Neural crest cell (in vitro differentiated cells): ENCODE measurements at places on chromosomes 6 and 20. TPM values are rescaled to one million over a fixed set of nuclear protein-coding genes. Genes with fewer than 3 reads are reported as not detected.

DNA sequence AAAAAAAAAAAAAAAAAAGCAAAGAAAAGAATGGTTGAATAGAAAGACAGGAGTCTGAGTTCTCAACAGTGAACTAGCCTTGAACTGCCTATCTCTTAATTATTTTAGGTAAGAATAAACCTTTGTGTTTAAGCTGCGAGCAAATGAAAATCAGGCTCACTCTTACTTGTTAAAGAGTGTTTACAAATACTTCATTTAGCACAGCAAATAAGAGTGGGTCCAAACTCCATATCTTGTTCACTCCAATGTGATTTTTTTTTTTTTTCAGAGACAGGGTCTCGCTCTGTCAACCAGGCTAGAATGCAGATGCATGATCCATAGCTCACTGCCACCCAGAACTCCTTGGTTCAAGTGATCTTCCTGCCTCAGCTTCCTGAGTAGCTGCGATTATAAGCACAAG is 11.9 kb downstream of the MCM9 start:
- DNase-seq: no peak

DNA sequence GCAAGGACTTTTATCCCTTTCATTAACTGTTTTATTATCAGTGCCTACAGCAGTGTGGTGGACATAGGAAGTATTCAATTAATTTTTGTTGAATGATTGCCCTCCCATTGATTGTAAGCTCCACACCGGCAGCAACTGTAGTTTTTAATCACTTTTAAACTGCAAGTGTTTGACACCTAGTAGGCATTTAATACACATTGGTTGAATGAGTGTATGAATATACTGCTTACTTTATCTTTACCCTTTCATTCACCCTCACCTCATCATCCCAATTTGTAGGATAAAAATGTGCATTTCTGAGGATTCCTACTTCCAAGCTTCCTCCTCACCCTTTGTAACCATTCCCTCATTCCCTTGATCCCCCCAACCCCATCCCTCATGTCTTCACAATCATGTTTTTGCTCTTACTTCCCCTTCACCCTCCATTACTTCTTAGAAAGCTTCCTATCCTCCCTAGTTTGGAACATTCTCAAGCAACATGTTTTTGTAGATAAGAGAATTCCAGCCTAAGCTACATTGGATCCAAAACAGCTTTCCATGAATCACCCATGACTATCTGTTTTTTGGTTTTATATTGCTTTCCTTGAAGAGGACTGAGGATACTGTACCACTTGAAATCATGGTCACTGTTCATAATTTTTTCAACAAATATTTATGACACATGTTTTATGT is 955 bp upstream of the SLC26A8 start:
- DNase-seq: no peak

DNA sequence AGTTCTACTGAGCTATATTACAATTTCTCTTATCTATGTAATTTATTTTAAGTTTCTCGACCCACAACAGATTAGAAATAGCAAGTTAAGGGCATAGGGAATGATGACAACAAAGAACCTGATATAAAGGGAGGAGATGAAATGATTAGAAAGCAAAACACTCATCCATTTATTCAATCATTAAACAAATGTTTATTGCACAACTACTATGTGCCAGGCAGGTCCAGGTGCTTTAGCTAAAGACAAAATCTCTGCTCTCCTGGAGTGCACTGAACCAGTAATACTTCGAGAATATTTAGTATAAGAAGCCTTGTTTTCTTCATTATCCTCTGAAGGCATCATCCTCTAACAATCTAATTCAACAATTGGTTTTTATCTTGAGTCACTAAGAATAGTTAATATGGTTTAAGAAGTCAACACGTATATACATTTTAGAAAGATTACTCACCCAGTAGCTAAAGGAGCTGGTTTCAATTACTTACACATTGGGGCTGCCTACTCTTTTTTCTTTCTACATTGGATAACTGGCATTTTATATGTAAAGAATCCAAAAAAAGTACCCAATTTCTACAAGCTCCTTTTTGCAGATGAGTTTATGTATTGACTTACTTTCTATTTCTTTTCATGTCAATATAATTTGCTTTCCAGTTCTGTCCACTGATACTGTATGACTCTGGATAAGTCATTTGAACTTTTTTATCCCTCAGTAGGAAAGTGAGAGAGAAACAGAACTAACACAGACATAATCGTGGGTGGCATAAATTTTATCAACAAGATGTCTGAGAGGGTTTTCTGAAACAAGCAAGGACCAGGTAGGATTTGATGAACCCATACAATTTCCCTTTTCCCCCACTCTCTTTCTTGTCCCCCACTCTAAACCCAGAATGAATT is 312.6 kb downstream of the CLIC5 start:
- no peak for DNase-seq

DNA sequence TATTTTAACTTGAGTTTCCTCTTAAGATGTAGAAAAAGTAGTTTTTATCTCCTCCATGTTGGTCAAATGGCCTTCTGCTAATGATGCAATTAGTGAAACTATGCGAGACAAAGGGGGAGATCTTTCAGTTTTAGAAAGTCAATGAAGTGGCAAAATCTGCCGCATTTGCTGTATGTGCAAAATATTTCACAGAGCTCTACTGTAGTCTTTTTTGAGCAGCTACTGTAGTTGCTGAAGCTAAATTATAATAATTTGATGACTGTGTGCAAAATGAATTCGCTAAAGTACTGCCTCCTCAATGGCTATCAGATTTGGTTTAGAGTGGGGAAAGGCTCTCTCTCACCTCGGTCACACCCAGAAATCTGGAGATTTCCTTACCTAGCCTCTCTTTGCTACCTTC is 267.6 kb upstream of the ZFP64 start:
- no peak for DNase-seq

- DNase-seq: no peak
Observed at GRCh38 chr6:107699697-107700325, 124.3 kb downstream of the SCML4 start.

- DNase-seq: no peak
Observed at GRCh38 chr6:166529586-166529985, 56.9 kb downstream of the RAMACL start.

GRCh38 chr6:43127180-43127579 is 43.9 kb upstream of the SRF start:
- DNase-seq: no peak

FAM83C gene
- total RNA-seq: not detected in 2 replicates

NCOA6 gene
- 76.0 and 79.5 TPM in 2 replicates for total RNA-seq

STK38 gene
- total RNA-seq: 26.8 and 27.7 TPM in 2 replicates

- no peak for DNase-seq
Observed at GRCh38 chr20:45813006-45813340, 529 bp downstream of the UBE2C start.

DNA sequence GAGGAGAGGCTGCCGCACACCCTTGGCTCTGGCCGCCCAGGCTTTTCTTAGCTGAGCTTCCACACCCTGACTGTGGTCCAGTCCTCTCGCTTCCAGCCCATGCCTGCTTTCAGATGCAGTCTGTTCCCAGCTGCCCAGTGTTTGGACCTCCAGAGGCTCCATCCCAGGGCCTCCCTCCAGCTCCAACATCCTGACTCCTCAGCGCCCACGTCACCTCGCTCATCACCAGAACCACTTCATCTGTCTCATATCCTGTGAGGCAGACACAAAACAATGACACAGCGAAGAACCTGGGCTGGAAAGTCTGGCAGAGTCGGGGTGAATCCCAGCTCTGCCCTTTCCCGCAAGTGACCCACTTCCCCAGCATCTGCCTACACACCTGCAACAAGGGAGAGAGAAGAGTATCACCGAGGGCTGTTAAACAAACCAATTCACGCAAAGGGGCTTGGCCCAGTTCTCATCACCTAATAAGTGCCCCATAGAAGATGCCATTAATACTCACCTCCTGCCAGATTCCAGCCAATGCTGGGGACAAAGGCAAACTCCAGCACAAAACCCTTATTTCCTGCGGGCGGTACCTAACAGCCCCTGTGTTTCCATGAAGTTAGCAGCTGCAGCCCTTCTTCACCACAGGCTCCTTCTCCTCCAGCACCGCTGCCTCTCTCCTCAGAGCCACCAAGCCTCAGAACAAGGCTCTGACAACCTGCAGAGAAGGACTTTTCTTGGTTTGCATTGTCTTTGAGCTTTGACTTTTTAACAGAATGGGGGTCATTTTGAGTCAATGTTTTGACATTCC is 133.4 kb upstream of the CDH4 start:
- no peak for DNase-seq

DNA sequence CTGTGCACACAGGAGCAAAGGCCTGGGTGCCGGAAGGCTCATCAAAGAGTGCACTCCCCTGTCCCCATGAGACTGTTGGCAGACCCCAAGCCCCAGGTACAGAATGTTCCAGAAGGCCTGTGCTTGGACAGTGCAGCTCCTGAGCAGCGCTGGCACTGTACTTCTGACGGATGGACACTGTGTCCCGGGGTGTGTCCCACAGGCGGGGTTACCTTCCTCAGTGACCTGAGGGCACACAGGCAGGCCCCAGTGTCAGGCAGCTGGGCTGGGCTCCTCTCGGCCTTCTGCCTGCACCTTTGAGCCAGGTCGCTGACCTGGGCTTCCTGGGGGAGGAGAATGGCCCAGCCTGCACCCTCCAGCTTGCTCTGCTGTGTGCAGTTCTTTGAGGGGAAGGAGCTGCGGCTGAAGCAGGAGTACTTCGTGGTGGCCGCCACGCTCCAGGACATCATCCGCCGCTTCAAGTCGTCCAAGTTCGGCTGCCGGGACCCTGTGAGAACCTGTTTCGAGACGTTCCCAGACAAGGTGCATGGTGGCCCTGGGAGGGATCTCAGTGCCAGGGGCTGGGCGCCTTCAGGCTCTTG is 30.1 kb downstream of the PYGB start:
- no peak for DNase-seq

TGM3 gene
- 0.23 and 0.43 TPM in 2 replicates for total RNA-seq

ME1 gene
- total RNA-seq: 4.4 and 4.6 TPM in 2 replicates

GRCh38 chr6:1250489-1251197 is 61.3 kb upstream of the FOXQ1 start:
- no peak for DNase-seq

- no peak for DNase-seq
Observed at GRCh38 chr6:21334651-21335050, 258.9 kb upstream of the SOX4 start.

GRCh38 chr6:143271024-143271423 is 179.5 kb downstream of the ADAT2 start:
- DNase-seq: no peak

ZC3H12D gene
- total RNA-seq: 0.14 and 0.16 TPM in 2 replicates

GRCh38 chr20:8535403-8536261 is 403.6 kb downstream of the PLCB1 start:
- no peak for DNase-seq

DNA sequence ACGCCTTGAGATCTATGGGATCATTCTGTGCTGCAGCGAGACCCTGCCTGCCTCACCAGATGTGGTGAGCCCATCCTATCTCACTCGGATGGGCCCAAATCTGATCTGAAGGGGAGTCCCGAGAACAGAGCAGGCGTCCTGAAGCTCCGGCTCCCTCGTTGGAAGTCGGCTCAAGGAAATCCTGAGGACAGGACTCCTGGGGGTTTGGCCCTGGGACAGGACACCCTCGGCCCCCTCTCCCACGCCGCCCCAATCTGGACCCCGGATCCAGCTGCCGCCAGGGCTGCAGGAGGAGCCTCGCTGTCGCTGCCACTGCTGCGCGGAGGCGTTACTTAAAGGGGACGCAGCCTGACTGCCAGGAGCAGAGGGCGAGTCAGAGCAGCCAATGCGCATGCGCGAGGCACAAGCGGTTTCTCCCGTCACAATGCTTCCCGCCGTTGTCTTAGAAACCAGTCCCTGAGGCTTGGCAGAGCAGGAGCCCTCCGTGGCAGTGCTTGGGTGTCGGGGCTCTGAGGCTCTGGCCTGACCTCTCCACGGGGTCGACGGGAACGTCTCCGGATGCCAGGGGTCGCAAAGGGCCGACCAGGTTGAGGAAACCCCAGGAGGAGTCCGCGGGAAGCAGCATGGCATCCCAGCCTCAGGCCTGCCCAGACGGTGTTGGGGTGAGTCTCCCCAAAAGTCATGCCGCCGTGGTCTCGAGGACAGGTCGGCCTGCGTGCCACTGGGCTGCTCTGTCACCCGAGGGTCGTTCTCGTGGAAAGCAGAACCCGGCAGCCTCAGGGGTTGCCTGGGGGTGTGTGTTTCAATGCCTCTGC is 1567.8 kb upstream of the DEFB115 start:
- no peak for DNase-seq

PPP1R16B gene
- 0.30 and 0.57 TPM in 2 replicates for total RNA-seq

GABBR1 gene
- 79.7 and 91.6 TPM in 2 replicates for total RNA-seq

GRCh38 chr20:61958773-61959700 is 106.6 kb downstream of the TAF4 start:
- no peak for DNase-seq

DNA sequence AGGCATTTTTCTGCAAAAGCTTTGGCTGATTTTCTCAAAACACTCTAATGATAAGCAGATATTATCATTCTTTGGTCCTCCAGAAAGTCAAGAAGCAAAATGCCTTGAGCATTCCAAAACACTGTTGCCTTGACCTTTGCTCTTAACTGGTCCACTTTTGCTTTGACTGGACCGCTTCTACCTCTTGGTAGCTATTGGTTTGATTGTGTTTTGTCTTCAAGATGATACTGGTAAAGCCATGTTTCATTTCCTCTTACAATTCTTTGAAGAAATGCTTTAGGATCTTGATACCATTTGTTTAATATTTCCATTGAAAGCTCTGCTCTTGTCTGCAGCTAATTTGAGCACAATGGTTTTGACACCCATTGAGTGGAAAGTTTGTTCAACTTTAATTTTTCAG is 35.6 kb upstream of the SDHAF4 start:
- DNase-seq: no peak

GRCh38 chr20:41222703-41223102 is 85.4 kb downstream of the PLCG1 start:
- DNase-seq: no peak

GRCh38 chr6:149513915-149514314 is 29.1 kb upstream of the ZC3H12D start:
- no peak for DNase-seq

- DNase-seq: no peak
Observed at GRCh38 chr6:79403086-79403485, 134.1 kb downstream of the LCA5 start.

- no peak for DNase-seq
Observed at GRCh38 chr6:32288426-32288825, 64.6 kb upstream of the NOTCH4 start.

GRCh38 chr6:11330413-11330760 is 97.9 kb upstream of the NEDD9 start:
- DNase-seq: no peak

DNA sequence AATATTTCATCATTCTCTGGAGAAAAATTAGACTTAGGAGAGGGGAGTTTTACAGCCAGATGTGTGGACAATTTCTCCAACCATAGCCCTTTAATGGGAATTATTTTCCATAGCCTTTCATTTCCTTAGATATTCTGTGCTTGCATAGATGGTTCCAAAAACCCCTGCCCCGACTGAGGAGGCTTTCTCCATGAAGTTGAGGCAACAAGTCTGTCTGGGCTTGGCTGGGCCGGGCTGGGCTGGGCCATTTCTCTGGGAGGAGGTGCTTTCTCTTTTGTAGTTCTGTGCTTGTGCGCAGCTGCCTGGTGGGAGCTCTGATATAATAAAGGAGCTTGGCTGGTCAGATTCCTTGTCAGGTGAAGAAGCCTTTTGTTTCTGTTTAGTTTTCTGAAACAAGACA is 71.4 kb downstream of the SOBP start:
- DNase-seq: no peak
